Anterior cingulate cortex (tissue), 58 donors: ENCODE measurements at places on chromosomes 5 and 9.

DNA sequence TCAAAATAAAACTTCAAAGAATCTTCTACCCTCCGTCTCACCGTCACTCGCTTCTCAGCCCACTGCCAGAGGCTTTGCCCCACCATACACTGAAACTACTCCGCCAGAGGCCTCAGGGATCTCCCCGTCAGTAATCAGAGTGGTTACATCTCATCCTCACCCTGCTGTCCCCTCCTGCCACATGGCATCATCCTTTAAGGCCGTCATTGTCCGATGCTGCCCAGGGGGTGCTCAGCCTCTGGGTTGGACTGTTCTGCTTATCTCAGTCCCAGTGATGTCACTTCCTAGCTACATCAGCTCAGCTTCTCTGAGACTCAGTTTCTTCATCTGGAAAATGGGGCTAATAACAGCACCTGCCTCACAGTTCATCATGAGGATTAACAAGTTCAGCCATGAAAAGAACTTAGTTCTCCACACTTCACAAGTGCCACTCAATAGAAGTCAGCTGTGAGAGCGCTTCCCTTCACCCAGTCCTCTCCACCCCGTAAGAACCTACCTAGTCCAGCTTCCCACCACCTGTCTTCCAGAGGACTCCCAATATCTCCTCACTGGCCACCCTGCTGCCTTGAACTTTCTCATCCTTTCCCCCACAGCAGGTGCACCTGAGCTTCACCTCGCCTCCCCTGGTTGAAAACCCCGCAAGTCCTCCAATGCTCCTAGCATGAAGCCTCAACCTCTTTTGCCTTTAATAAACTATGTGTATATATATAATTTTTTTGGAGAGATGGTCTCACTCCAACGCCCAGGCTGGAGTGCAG is 2.8 kb upstream of the IL3 start:
- no peak for DNase-seq

DNA sequence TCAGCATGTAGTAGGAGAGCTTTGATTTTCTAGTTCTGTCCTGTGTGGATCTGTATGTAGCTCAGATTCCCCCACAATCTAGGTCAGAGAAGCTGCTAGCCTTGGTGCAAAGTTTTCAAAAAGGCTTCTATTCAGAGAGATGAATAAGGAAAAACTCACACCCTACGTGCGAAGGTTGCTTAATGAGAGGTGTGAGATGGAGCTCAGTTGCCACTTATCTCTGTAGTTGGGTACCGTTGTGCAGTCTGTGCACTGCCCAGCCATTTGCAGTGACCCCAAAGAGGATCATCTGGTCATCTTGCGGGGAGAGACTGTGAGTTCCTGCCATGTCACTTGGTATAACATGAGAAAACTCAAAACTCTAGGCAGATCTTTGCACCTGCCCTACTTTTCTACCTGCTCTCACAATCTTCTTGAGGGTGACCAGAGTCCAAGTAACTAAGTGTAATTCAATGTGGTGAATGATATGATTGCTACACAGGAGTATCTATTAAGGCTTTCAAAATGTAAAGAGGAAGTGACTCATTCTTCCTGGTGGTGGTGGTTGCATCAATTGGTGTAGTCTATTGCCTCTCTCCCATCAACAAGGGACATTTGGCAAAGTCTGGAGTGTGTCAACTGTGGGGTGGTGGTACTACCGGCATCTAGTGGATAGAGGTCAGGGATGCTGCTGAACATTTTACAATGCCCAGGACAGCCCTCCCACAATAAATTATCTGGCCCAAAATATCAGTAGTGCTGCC is 65.2 kb downstream of the TMC1 start:
- DNase-seq: no peak

DNA sequence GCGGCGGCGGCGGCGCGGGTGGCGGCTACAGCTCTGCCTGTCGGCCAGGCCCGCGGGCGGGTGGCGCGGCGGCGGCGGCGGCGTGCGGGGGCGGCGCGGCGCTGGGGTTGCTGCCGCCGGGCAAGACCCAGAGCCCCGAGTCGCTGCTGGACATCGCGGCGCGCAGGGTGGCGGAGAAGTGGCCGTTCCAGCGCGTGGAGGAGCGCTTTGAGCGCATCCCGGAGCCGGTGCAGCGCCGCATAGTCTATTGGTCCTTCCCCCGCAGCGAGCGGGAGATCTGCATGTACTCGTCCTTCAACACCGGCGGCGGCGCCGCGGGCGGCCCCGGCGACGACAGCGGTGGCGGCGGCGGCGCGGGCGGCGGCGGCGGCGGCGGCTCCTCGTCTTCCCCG is 296 bp downstream of the ZSWIM6 start:
- no peak for DNase-seq

DNA sequence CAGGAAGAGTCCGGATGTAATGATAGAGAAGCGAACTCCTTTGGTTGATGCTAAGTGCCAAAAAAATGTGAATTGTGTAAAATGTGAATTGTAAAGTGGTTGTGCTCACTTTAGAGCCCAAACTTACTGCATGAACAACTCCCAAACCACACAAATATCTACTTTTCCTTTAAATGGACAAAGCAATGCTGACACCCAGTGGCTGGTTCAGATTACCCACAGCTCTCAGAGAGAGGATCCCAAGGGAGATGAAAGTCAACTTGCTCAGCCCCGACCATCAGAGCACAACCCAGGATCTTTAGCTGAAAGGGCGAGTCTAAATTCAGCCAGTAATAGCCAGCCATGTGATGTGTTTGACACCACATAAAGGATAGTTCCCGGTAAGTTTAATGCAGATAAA is 133.7 kb downstream of the NMUR2 start:
- no peak for DNase-seq

DNA sequence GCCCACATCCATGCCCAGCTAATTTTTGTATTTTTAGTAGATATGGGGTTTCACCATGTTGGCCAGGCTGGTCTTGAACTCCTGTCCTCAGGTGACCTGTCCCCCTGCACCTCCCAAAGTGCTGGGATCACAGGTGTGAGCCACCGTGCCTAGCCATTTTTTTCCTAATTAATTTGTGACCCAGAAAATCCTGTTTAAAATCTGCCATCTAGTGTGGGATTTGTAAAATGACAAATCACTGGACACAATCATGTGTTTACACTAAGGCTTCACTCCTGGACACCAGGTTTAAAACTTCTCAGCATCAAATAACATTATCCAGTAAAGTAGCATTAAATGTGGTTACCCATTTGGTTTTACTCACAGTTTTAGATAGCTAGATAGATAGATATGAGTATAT is 18.6 kb upstream of the KDM4C start:
- no peak for DNase-seq

DNA sequence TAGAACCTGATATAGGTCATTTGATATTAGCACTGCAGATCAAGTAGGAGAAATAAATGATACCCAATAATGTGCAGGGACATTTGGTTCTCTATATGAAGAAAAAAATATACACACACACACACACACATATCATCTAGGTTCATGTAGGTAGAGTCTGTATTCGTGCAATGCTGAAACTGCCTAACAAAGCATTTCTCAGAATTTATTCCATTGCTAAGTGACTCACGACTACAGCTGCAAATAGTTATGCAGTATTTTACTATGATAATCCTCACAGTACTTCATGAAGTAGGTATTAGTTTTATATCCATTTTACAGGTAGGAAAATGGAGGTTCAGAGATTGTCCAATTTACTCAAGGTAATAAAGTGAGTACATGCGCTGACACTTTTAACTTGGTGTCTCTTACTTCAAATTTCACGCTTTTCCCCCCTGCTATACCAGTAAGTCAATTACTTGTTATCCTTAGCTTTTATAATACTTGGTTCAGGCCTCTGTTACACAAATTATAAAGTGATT is 2.4 kb downstream of the GIN1 start:
- no peak for DNase-seq

GRCh38 chr9:112869917-112870316 is 20.8 kb downstream of the SLC46A2 start:
- no peak for DNase-seq

DNA sequence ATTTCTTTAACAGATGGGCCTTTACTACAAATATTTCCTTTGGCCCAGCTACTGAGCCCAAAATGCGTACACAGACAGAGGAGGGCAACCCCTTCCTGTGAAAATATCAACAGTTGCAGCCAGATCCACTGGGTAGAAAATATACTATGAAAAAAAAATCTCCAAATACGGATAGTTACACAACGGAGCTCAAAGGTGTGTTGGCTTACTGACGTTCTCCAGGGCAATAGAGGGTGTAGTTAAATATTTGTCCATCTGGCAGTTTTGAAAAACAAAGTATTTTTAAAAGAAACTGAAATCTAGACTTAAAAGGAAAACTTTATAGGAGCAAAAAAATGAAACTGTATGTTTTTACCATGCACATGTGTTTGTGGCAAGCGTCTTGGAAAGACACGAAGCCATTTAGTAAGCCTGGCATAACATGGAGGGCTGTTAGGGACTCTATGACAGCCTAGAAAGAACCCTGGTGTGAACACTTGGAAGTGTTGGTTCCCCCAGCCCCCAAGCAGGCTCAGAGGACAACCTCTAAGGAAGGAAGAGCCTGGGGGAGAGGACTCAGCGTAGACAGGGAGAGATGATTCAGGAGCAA is 157.8 kb upstream of the TRPM3 start:
- DNase-seq: no peak

GRCh38 chr9:134592018-134592818 is 49.4 kb upstream of the COL5A1 start:
- DNase-seq: no peak

DNA sequence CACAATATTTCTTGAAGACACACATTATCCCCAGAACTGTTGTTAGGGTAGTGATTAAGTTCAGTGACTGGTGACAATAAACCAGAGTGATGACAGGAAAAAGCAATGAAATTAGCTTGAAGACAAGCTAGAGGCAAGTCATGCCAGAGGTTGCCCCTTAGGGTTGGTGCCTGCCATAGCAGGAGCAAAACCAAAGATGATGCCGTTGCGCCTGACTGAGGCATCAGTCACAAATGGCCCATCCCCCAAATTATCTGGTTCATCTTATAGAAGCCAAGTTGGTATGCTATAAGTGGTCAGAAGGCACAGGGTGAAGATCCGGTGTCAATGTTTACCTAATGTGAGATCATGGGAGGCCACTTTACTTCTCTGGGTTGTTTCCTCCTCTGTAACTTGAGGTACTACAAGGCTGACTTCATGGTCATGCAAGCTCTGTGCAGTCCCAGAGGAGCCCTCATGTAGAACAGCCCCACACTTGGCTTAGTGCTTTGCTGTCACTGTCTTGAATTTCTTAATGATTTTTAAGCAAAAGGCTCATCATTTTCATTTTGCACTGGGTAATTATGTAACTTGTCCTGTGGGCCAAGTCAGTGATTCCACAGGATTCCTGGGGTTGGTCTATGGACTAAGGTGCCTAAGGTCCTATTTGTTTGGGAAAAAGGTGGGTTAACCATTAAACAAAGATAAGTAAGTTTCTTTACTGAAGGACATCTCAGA is 211.3 kb downstream of the MAN2A1 start:
- no peak for DNase-seq
